ENCODE measurements at places on chromosomes 4 and X.
A peak's percentile ranks its signal among the peaks of the same experiment; 100 is the strongest.

DNA sequence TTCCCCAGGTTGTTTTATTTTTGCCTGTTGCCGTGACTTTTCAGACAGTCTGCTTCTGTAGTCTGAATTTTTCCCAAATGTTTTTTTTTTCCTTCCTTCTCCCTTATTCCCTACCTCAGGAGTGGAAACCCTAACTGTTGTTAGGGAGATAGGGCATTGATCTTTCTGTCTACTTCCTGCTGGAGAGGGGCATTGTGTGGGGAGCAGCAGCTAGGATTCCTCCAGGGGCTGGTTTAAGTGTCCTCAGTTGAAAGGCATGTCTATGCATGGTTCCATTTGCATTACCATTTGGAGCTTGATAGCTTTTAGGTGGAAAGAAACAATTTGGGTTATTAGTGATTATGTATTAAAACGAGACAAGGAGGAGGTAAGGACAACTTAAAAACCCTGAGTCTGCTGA is 383.9 kb downstream of the DCAF12L2 start:
- DNase-seq, result no peak

GRCh38 chrX:111095974-111096895 is at the start of gene PAK3:
Gene PAK3, plus strand, starts transcription at chrX:111096191. Its CDS starts 26,913 bp downstream, at chrX:111123104.
- peak; percentile 14 for DNase-seq

- no peak for DNase-seq
Observed at GRCh38 chr4:24897639-24898038, 15.2 kb downstream of the CCDC149 start.

GRCh38 chrX:145506214-145506613 is 258.9 kb downstream of the SPANXN1 start:
- DNase-seq, result no peak

DNA sequence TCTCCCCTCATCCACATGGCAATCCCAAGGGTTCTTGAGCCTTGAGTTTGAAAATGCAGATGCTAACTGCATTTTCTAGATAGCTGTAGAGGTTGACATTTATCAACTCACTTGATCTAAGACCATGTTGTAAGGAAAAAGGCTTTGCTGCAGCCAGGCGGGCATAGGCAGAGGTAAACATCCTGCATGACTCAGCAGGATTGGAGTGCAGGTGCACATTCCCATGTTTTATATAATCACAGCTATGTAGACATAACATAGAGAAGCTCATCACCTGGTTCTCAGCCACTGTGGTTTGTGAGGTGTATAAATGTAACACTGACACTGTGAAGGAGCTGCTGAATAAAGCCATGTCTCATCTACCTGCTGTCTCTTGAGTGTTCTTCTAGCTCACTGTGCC is 62.3 kb upstream of the PDE5A start:
- no peak for DNase-seq

DNA sequence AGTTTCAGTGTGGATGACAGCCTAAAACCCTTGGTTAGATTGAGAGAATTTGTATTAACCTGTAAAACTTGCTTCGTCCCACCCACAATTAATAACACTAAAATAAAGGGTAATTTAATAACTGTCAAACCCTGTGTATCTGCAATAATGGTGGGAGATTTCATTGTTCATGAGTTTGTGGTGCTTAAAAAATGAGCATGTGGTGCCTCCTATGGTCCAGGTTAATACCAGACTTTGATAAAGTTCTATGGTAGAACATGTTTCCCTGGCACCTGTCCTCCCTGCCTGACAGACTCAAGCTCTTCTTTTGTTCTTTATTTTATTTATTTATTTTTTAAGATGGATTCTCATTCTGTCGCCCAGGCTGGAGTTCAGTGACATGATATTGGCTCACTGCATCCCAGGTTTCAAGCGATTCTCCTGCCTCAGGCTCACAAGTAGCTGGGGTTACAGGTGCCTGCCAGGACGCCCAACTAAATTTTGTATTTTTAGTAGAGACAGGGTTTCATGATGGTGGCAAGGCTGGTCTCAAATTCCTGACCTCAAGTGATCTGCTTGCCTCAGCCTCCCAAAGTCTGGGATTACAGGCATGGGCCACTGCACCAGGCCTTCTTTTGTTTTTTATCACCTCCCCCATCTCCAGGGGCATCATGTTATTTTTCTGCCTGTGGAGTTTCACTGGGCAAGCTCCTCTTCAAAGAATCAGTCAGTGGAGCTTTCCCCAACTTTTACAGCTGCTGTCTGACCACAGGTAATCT is 289.2 kb downstream of the NR3C2 start:
- DNase-seq, result no peak

DNA sequence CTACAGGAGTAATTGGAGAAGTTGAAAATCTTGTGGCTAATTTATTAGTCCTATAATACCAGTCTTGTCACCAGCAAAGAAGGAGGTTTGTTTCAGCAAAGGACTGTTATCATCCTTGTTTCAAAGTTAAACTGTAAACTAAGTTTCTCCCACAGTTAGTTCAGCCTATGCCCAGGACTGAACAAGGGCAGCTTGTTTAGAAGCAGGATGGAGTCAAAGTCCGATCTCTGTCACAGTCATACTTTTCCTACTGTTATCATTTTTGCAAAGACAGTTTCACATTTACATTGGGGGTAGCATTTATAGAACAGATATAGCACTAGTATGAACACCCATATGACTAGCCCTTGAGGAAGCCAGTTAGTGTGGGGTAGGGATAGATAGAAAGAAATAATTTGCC is 46.4 kb downstream of the AKAP4 start:
- no peak for DNase-seq

GRCh38 chr4:143352720-143353119 is 16.0 kb downstream of the GAB1 start:
- DNase-seq, result no peak

- DNase-seq, result no peak
Observed at GRCh38 chr4:39657465-39657864, 18.8 kb upstream of the SMIM14 start.

GRCh38 chr4:112173593-112174558 is 28.6 kb downstream of the FAM241A start:
- DNase-seq, result no peak

DNA sequence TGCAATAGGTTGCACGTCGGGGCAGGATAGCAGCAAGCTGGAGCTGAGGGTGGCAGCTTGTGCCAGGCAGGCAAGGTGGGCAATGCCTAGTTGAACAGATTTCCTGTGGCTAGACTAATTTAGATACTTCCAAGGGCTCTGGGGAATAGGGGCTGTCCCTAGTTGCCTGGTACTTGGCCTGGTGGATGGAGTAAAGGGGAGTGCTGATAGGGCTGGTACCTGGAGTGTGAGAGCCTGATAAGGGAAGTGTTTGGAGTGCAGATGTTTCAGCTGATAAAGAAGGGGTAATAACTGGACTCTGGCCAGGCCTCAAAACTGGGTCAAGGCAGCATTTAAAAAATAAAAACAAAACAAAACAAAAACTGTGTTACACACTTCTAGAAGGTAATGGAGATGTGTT is 665.5 kb downstream of the CCSER1 start:
- DNase-seq, result no peak

DNA sequence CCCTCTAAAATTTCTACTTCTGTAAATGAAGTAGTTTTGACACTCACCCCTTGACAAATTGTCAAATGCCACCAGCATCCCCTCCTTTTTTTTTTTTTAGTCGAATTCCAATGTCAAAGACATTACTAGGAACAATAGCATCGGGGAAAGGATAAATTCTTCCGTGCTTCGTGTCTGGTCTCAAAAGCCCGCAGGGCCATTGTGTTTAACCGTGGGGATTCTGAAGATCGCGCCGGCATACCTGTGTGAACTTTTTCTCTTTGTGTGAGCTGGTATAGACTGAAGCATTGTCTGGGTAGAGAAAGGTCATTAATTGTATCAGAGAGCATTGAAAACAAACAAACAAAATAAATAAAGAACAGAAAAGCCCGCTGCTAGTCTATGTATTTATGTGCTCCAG is 313.9 kb downstream of the ASMT start:
- no peak for DNase-seq

GRCh38 chrX:32276153-32276552 is 935.2 kb downstream of the DMD start:
- no peak for DNase-seq

GRCh38 chrX:38154340-38154739 is 66.3 kb downstream of the SRPX start:
- DNase-seq, result no peak

DNA sequence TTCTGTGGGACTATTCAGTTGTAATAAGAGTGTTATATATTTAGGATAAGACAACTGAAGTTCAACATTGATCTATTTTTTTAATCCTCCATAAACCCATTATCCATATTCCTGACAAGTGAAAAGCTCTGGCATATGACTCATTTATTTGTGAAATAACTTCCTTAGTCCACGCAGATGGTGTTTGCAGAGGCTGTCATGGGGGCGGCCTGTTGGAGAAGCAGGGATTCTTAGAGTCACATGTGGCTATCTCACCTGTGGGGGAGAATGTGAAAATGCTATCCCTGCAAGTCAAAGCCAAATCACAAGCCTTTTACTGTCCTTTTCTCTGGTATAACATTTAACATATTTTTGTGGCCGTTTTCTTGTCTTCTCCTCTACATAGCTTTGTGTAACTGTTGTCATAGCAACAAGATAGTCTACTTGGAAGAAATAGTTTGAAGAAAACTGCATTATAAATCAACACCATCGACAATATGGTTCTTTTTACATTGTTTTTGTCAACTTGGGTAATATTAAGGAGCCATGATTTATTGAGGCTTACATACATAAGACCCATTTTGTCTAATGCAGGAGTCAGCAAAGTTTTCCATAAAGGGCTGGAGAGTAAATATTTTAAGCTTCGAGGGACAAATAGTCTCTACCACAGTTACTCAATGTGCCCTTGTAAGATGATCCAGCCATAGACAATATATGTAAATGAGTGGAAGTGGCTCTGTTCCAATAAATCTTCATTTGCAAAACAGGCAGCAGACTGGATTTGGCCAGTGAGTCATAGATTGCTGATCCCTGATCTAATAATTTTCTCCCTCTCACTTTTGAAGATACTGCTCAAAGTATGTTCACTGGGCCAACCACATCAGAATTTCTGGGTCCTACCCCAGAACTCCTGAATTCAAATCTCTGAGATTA is 395.0 kb downstream of the DTHD1 start:
- no peak for DNase-seq

GRCh38 chrX:117839544-117839943 is 277.1 kb downstream of the KLHL13 start:
- no peak for DNase-seq

DNA sequence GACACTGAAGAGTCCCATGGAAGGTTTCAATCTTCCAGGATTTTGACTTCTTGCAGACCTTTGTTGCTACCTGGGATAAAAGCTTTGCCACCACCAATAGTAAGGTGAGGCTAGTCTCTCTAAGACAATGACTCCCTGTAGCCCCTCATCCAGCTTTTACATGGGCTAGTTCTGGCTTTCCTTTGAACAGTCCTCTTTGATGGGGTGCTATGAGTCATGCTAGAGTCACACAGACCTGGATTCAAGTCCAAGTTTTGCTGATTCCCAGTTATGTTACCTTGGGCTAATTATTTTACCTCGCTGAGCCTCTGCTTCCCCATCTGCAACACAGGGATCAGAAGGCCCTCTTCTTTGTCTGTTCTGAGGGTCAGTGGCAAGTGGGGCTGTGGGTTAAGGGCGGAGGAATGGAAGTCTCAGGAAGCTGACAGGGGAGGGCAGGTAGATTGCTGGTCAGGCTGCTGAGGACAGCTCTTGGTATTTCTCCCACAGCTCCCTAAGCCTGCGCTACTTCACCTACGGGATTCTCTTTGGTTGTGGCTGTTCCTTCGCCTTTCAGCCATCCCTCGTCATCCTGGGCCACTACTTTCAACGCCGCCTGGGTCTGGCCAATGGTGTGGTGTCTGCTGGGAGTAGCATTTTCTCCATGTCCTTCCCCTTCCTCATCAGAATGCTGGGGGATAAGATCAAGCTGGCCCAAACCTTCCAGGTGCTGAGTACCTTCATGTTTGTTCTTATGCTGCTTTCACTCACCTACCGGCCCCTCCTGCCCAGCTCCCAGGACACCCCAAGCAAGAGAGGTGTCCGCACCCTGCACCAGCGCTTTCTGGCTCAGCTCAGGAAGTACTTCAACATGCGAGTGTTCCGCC is 90.3 kb downstream of the RLIM start:
- DNase-seq, result no peak

GRCh38 chr4:133472244-133472643 is 323.1 kb downstream of the PCDH10 start:
- DNase-seq, result no peak

- no peak for DNase-seq
Observed at GRCh38 chr4:36523182-36523581, 241.8 kb downstream of the DTHD1 start.

- no peak for DNase-seq
Observed at GRCh38 chr4:27129871-27130366, 269.3 kb downstream of the STIM2 start.

DNA sequence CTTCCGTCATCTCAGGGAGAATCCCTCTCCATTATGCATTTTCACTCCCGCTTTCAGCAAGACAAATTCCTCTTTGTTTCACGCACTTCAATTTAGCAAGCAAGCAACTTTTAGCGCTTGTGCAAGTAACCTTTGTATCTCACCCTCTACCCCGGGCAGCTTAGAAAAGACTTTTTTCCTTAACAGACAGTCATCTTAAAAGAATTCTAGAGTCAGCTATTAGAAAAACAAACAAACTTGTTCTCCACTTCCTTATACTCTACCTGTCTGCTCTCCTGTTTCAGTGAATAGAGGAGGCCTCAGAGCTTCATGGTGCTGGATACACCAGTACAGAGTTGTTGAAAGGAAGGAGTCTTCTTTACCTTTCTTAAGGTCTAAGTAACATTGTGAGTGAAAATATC is 12.1 kb downstream of the TIGD2 start:
- DNase-seq, result no peak

- no peak for DNase-seq
Observed at GRCh38 chrX:114905251-114905650, 112.2 kb downstream of the IL13RA2 start.

DNA sequence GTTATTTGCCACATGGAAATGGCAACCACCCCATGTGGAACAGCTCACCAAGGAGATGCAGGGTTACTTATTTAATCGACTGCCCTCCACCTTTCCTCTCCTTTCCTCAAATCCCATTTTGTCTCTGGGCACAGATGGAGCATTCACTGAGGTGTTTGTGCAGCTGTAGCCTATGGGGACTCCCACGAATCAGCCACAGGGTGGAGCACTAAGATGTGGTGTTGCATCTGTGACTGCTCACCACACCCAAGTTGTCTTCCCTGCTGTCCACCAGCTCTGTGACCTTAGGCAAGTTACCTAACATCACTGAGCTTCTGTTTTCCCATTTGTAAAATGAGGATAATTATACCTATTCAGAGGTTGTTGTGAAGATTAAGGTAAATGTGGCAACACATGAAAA is 252.4 kb upstream of the CPEB2 start:
- no peak for DNase-seq

GRCh38 chr4:23015821-23016220 is 323.1 kb downstream of the GBA3 start:
- DNase-seq, result no peak

GRCh38 chr4:47718696-47719095 is 119.2 kb downstream of the CORIN start:
- no peak for DNase-seq

- DNase-seq, result no peak
Observed at GRCh38 chr4:94695384-94695783, 62.4 kb upstream of the BMPR1B start.

GRCh38 chrX:66200050-66200664 is 36.1 kb downstream of the HEPH start:
- DNase-seq, result no peak
